Epithelial cell of proximal tubule (primary cell): ENCODE measurements at places on chromosomes 12 and 14. TPM values are rescaled to one million over a fixed set of nuclear protein-coding genes. Genes with fewer than 3 reads are reported as not detected.

Gene DAO
- not detected in 2 replicates for total RNA-seq

Gene NFATC4
- total RNA-seq: 4.5 and 30.2 TPM in 2 replicates

DNA sequence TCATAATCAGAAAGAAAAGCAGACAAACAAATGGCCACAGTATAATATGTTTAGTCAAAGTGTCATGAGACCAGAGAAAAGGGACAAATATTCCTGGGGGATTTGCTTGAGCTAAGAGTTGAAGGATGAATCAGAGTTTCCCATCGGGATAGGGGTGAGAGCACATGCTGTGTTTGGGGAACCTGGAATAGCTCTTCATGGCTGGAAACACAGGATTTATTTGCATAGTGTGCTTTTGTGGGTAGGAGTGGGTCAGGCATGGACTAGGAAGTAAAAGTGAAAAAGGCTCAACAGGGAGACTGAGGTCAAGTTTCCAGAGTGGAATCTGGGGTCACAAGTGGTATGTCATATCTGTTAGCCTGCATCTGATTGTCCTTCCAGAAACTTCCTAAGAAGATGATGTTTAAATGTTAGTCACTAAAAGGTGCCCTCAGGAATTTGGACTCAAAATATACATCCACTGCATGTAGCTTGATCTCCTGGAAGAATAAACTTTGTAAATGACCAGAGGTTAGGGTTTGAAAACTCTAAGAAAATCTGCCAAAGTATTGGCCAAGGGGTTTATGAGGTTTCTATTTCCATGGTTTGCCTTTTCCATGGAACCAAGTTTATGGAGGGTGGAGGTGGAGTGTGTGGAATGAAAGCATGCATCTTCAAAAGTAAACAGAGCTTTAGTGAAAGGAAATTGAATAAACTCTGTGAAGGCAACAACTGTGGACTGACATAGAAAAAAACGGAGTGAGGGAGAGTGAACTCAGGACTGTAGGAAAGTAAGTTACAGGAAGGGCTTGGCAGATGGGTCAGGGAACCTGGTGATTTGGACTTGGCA, 344.6 kb downstream of the C12orf75 start:
- DNase-seq: no peak

- DNase-seq: no peak
These were observed 378.9 kb downstream of the RGS6 start for GRCh38 chr14:72311116-72311515.

- DNase-seq: no peak
These were observed 55.8 kb downstream of the SRRM4 start for GRCh38 chr12:119036878-119037825.

- no peak for DNase-seq
These were observed 74.6 kb upstream of the TBX5 start for GRCh38 chr12:114480337-114481199.

- DNase-seq: no peak
These were observed 206.2 kb downstream of the PELI2 start for GRCh38 chr14:56324454-56324853.

Gene AKAP3
- 0.06 and 1.0 TPM in 2 replicates for total RNA-seq

DNA sequence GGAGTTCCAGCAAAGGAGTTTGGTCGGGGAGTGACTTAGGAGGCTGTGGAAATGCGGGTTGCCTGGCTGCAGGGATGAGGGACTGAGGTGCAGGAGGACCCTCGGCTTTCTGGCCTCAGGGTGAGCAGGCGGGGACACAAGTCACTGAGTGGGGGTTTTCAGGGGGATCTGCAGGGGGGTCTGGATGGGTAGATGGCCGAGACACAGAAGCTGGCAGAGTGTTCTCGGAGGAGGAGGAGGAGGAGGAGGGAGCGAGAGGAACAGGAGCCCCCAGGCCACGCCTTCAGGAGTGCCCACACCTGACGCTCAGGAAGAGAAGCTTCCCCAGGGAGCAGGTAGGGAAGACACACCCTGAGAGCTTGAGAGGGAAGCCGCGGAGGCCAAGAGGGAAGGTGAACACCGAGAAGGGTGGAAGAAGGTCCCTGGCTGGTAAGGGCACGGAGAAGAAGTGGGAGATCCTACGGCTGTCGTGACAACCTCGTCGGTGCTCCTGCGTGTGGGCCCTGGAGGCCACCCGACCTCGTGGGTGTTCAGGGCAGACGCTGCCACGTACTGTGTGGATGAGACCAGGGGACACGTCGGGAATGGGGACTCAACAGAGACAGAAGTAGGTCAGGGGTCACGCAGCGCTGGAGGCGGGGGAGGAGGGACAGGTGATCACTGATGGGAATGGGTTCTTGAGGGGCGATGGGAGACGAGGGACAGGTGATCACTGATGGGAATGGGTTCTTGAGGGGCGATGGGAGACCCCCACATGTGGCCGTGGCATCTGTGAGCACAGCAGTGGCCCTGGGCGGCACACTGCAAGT, 109.4 kb downstream of the PIWIL1 start:
- DNase-seq: no peak

Gene TRHDE
- total RNA-seq: 25.9 and 26.9 TPM in 2 replicates
